ENCODE measurements at places on chromosomes 1 and 21.

DNA sequence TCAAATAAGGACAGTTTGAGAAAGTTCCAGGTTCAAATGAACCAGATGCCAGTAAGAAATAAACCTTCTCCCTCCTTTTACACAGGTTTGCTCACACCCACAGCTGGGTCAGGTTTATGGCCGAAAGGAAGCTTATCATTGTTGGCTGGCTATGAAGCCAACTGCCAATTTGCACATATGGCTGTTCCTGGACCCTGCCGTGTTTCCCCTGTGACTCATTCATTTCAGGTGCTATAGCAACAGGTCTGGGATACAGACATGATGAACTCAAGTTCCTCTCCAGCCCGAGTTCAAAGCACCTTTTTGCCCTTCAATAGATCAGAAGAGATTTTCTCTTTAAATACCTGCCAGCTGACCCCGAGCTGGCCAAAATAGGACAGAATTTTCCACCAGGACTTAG lies 134.4 kb upstream of the SMYD2 start:
- no peak for DNase-seq

GRCh38 chr1:67880056-67880601 lies 46.9 kb upstream of the GNG12 start:
- no peak for DNase-seq

DNA sequence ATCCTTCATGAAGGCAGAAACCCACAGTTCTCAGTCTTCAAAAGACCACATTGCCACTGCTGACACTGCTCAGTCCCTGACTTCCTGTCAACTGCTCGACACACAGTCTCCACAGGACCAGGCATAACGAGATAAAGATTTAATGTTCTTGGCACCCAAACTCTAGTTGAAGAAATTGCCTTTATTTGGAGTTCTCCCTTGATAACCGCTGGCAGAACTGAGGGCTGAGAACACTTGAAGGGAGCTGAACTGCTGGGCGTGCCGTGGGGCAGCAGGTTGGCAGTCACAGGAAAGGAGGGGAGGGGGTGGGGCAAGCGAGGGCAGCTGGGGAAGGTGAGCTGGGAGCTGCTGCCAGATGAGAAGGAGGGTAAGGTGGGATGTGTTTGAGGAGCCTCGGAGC lies 15.9 kb downstream of the HENMT1 start:
- DNase-seq = peak; percentile 50

GRCh38 chr21:45542667-45543370 lies 579 bp upstream of the SLC19A1 start:
- peak; percentile 62 for DNase-seq

DNA sequence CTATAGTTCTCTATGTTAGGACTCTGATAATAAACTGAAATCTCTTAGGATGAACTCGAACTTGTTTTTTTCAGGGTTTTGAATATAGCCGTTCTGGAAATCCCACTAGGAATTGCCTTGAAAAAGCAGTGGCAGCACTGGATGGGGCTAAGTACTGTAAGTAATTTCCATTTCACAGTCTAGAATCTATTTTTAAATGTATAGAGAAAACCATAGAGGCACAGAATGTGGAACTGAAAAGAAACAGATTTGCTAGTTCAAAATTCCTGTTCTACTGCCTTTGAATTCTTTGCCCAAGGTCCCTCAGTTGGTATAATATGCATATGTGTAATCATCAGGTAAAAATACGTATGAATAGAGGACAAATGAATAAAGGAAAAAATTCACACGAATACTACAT lies 4.8 kb downstream of the CTH start:
- no peak for DNase-seq

DNA sequence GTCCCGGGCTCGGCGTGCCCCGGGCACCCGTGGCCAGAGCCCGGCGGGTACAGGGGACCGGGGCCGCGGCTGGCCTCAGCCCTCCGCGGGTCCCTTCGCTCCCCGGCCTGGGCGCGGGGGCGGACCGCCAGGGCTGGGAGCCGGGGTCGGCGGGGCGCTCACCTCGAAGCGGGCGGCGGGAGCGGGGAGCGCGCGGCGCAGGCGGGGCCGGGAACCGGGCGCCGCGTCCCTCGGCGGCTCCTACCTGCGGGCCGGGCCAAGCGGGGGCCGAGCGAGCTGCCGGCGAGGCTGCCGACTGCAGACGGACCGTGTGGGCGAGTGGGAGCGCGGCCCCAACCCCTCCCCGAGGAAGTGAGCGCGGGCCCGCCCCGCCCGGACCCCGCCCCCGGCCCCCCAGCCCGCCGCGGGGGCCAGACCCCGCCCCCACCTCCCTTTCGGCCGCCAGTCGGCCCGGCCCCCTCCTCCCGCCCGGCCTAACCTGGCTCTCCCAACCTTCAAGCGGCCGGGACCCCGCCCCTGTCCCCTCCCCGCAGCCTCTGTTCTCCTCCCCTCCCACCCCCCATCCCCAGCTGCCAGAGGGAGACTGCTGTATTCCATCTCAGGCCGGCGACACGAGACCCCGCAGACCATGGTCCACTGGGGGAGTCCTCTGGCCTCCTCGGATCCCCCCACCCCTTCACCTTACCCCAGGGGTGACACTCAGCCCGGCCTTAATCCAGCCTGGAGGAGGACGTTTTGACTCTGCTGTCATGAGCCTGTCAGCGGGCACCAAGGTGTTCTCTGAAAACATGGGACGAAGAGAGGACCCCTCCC lies at the start of gene FHL3:
FHL3 (minus strand) TSS at position 320 of the 813 bp plus-strand sequence. CDS start 6,102 bp downstream, outside the sequence.
- peak; percentile 91 for DNase-seq

GRCh38 chr1:12438349-12438924 lies 179.6 kb downstream of the DHRS3 start:
- DNase-seq = no peak

DNA sequence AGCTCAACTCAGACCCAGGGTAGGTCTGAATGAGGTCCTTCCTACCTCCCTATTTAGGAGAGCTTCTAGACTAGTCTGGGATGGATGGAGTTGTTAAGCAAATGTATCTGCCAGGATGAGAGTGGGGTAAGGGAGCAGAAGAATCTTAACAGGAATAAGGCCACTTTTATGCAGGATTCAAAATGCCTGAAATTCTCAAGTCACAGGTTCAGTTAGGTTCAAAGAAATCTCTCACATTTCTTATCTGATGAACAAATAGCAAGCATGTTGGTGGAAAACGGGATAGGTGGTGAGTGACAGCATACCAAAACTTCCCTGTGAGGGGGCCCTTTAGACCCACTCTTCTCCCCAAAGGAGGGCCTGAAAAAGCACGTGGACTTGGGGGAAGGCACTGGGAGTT lies 3.0 kb downstream of the SLAMF9 start:
- no peak for DNase-seq

DNA sequence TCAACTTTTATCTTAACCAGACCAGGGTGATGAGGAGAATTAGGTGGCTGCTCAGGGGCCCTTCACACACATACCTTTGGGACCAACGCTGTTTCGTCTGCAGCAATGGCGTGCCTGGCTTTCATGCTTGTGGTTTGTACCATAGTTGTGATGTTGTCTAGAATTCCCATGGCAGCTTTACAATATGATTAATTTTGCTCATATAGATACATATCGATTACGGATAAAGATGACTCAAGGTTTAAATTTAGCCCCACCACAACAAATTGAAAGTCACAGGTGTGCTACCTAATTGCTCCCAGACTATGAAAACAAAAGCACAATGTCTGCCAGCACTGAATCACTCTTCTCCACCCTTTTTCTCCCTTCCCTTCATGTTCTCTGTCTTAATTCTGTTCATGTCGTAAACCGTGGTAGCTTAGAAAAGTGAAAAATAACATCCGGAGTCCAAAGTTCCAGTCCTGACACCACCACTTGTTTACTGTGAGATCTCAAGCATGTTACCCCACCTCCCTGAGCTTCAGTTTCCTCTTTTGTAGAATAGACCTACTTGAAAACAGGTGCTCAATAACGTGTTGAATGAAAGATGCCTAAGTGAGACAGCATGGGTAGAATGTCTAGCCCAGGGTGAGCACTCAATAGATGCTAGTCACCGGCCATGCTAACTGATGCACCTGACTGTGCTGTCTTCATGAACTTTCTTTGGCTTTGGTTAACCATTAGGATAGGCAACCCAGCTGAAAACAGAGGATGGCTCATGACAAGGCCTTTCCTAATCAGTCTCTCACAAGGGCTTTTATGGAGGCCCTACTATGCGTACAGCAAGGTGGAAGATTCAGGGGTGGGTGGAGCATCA lies 22.1 kb upstream of the JUN start:
- no peak for DNase-seq

GRCh38 chr1:10663678-10664035 lies 132.8 kb downstream of the CASZ1 start:
- peak; percentile 91 for DNase-seq

GRCh38 chr1:203954788-203955552 lies 93.6 kb downstream of the SNRPE start:
- DNase-seq = no peak

GRCh38 chr1:21175324-21175669 lies 1.4 kb downstream of the EIF4G3 start:
- no peak for DNase-seq

DNA sequence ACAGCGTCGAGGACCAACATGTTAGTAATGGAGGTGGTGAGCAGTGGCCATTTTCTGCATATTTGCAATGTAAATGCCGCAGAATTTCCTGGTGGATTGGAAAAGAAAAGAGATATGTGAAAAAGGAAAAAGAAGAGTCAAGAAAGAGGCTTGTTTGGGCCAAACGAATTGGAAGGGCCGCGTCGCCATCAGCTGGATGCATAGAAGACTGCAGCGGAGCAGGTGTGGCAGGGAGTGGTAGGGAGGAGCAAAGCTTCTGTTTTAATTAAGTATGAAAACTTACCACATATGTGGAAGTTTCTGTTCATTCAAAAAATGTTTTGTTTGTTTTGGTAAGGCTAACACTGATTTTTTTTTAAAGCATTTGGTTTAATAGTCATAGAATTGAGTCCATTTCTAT lies 690.7 kb downstream of the NCAM2 start:
- DNase-seq = peak; percentile 85

DNA sequence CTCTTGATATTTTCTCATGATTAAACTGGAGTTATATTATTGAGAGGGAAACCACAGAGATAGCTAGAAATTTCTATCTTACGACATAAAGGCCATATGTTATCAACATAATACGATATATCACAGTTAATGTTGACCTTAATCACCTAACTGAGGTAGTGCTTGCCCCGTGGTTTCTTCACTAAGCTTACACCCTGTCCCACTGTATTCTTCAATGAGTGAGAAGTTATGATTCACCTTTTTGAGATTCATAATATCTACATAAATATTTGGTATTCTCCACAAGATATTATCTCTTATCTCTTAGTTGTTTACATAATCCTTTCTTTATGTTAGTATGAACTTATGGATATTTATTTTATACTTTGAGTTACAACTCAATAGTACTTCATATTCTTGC lies 1714.1 kb downstream of the BRINP3 start:
- DNase-seq = no peak

Data from endodermal cell (in vitro differentiated cells).